ENCODE measurements at places on chromosomes 7 and 10. TPM values are rescaled to one million over a fixed set of nuclear protein-coding genes. Genes with fewer than 3 reads are reported as not detected.

GRCh38 chr7:43502941-43503340, 80.0 kb upstream of the STK17A start:
- DNase-seq: no peak

GRCh38 chr10:62578301-62578700, 204.1 kb downstream of the ZNF365 start:
- DNase-seq: no peak

GRCh38 chr10:35225204-35225603, 98.6 kb downstream of the CREM start:
- DNase-seq: no peak

DNA sequence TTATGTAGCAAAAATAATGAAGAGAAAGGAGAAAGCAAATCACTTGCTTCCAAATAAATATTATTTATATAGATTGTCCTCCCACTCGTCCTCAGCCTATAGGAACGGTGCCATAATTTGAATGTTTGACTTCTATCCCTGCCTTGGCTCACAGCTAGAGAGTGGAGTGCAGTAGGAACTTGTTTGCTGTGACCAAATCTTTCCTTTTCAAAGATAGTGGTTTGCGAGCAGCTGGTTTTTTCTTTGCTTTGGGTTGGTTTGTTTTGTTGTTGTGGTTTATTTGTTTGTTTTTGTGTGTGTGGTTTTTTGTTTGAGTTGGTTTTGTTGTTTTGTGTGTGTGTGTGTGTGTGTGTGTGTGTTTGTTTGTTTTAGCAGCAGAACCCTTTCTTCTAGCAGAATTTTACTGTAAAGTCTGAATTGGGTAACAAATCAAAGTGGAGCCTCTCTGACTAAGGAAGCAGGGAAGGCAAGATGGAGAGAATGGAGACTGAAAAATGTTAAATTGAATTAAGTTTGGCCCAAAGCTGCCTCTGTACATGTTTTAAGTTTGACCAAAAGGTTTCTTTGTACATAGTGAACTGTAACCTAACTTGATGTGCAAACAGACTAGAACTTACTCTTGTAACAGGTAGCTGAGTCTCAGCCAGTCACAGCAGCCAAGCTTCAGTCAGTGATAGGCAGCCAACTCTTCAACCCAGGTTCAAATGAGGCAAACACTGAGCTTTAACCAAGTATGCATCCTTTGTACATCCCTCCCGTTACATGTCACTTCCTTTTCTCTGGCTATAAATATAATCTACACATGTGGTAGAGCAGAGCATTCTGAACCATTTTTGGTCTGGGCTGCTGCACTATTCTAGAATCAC, 149.5 kb upstream of the LRGUK start:
- no peak for DNase-seq

DNA sequence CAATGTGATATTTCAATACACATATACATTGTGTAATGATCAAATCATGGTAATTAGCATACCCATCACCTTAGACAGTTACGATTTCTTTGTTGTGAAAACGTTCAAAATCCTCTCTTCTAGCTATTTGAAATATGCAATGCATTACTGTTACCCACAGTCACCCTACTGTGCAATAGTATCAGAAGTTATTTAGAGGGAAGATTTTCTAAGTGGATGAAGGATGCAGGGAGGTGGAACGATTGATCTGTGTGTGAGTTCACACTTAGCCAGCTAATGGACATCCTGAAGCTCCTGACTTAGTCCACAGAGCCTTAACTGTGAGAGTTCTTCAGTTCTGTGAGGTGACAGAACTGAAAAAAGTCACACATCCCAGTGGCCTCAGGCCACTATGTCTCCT, 97.2 kb upstream of the LAMB4 start:
- no peak for DNase-seq

DNA sequence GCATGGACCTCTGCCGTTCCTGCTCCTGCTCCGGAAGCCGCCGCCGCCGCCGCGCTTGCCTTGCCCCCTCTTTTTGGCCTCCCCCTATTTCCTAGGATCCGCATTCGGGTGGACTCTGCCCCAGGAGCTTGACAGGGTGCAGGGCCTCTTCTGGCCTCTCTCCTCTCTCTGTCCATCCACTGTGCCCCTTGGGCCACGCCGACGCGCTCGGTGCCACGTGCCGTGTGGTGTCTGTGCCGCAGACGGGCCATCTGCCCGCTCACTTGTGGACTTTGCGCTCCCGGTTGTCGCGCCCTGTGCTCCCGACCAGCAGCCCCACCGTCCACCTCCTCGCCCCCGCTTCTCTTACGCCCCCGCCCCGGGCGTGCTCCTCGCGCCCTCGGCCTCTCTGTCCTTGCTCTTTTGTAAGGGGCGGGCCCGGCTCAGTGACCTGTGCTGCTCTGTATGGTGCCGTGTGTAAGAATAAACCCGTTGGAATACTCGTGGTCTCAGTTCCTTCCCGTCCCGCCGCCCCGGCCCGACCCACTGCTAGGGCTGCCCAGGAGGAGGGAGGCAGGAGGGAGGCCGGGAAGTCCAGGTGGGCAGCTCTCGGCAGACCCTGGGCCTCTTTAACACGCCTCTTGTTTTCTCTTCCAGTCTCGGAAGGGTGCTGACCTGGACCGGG, 37.0 kb downstream of the AGAP3 start:
- DNase-seq: no peak

GRCh38 chr7:132425942-132426341, 150.3 kb downstream of the PLXNA4 start:
- no peak for DNase-seq

- DNase-seq: no peak
These were observed 19.9 kb downstream of the LMTK2 start for GRCh38 chr7:98126311-98127142.

- DNase-seq: no peak
These were observed 65.9 kb upstream of the CC2D2B start for GRCh38 chr10:95841661-95842498.

GRCh38 chr10:17196573-17196972, 4.9 kb downstream of the TRDMT1 start:
- DNase-seq: no peak

DNA sequence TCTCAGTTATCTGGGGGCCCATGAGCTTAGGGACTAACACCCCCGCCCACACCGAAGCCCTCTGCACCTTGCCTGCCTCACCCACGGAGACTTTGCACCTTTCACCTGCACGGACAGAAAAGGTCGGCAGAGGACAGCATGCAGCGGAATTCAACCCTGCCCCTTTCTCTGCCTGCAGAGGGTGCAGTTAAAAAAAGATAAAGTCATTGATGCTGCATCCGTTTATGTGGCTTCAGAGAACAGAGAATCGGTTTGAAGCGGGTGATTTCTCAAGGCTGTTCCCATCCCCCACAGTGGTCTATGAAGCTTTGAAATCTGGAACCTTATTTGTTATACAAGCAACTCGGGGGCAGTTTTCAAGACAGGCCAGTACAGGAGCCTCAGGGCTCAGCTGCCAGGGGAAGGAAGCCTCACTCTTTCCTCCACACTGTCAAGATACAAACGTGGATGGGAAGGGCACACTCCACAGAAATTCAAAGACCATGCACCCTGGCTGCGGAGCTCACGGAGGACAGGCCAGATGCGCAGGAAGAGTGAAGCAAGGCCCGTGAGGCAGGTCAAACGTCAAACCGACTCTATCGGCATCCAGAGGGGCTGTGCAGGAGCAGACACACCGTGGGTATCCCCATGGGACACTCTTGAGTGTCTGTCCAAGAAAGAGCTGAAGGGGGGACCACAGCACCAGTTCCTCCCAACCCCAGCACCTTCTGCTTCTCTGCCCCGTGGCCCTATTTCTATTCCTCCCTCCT, 66.3 kb downstream of the INSIG1 start:
- no peak for DNase-seq

DNA sequence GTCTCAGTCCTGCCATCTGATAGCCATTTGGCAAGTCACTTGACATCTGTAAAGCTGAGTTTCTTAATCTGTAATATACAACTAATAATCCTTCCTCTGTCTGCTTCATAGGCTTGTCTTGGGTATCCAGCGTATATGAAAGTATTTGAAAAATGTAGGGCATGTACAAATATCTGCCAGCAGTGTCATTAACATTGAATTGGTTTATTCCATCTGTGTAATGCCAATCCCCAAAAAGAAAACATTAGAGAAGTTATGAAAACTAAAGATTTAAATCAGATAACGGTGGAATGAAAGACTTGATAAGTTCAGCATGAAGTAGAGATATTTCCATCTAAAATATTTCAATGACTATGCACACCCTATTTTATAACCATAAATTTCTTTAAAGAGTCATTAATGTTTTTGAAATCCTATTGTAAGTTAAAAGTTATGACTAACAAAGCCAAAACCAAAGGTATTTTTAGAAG, 9.8 kb upstream of the RTKN2 start:
- no peak for DNase-seq

DNA sequence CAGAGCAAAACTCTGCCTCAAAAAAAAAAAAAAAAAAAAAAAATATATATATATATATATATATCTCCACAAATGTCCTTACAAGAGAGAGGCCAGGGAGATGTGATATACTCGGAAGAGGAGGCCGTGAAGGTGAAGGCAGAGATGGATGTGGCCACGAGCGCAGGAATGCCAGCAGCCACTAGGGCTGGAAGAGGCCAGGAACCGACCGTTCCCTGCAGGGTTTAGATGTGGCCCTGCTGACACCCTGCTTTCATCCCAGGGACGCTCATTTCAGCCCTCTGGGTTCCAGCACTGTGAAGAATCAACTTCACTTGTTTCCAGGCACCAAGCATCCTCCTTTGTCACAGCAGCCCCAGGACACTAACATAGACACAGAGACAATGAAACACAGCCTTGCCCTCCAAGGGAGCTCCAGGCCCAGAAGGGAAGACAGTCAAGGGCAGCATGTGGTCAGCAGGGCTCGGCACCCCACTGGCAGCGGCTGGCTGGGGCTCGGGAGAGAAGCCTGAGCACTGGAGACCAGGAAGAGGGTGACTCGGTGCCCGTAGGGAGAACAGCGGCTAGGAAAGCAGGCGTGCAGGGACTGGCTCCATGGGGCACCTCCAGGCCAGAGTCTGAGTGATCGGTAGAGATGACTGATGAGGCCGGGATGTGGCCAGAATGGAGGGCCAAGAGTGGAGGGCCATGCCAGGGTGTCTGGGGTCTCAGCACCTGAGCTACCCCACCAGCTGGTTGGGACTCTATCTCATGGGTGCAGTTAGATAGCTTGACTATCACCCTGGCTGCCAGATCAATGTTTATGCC, 7.6 kb downstream of the WDR86 start:
- no peak for DNase-seq

DNA sequence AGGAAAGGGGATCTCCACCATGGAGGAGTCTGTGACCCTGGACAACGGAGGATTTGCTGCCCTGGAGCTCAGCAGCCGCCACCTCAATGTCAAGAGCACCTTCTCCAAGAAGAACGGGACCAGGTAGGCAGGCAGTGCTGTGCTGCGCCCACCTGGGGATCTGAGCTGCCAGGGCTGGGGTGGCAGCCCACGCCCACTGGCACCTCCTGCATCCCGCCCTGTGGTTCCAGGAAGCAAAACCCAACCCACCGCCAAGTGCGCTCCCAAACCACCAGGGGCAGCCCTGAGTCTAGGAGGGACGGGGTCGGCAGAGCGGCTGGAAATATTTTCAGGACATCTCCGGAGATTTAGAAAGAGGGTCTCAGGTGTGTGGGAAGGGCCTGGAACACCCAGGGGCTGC, 440.3 kb upstream of the FOXK1 start:
- no peak for DNase-seq

- no peak for DNase-seq
These were observed 9.0 kb upstream of the EBF3 start for GRCh38 chr10:129972966-129973673.

GRCh38 chr7:113764401-113765035, 154.3 kb downstream of the PPP1R3A start:
- no peak for DNase-seq

GRCh38 chr7:142891490-142892082, 6.0 kb upstream of the TRPV6 start:
- DNase-seq: no peak

GRCh38 chr7:66575398-66575797, 53.3 kb upstream of the KCTD7 start:
- no peak for DNase-seq

GRCh38 chr10:4691301-4691700, 134.7 kb upstream of the AKR1E2 start:
- no peak for DNase-seq

- no peak for DNase-seq
These were observed 11.9 kb upstream of the ODAD2 start for GRCh38 chr10:28010821-28011220.

- DNase-seq: no peak
These were observed 25.9 kb downstream of the TAX1BP1 start for GRCh38 chr7:27765841-27766240.

- DNase-seq: no peak
These were observed 59.7 kb upstream of the LAMB4 start for GRCh38 chr7:108189733-108190388.

DNA sequence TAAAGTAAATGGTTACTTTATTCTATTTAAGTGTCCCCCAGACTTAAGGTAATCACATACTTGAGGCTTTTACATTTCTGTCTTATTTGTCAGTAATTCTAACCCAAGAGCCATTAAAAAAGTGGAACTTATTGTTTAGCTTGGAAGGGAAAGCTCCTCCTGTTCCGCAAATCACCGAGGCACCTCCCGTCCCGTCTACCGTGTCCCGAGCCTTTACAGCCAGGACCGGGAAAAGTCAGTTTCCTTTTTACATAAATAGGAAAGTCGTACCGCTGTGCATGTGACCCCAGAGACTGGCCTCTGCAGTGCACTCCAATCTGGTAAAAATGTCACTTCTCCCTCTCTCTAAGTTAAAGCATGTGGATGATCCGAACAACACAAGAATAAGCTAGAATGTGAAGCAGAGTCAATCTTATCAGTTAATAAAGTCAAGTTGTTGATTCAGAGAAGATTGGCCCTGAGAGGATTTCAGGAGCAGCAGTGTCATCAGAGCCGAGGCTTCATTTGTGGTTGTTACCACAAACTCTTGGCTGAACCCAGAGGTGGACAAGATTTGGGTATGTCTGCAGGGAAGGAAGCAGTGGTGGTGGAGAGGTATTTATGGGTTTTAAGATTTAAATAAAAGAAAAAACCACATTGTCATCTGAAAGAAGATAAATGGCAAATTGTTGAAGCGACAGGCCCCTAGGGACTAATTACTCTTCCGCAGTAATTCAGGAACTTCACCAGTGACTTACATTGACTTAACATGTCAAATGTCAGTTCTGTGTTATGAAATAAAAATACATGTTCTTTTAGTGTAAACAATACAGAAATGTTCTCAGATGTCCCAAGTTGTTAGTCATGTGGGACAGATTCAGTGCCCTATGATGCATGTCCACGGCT, 316.6 kb upstream of the ZNF32 start:
- DNase-seq: no peak

GRCh38 chr10:24930427-24930826, 22.0 kb downstream of the PRTFDC1 start:
- DNase-seq: no peak

CPVL gene
- 69.9 TPM for total RNA-seq

COA1 gene
- 40.4 TPM for total RNA-seq

TTYH3 gene
- 31.5 TPM for total RNA-seq

MLXIPL gene
- total RNA-seq: not detected

ADD3 gene
- total RNA-seq: 109 TPM

TMED4 gene
- total RNA-seq: 74.2 TPM

GPNMB gene
- 5.3 TPM for total RNA-seq

ASB10 gene
- total RNA-seq: not detected

ANK3 gene
- total RNA-seq: 260 TPM

GATA3 gene
- not detected for total RNA-seq

MRC1 gene
- 4.5 TPM for total RNA-seq

FFAR4 gene
- not detected for total RNA-seq
